NCI-H146 (cell line): ENCODE measurements at places on chromosomes 12 and 14.
A peak's percentile ranks its signal among the peaks of the same experiment; 100 is the strongest.

- DNase-seq, result no peak
These were observed 74.8 kb upstream of the G2E3 start for GRCh38 chr14:30484201-30484600.

DNA sequence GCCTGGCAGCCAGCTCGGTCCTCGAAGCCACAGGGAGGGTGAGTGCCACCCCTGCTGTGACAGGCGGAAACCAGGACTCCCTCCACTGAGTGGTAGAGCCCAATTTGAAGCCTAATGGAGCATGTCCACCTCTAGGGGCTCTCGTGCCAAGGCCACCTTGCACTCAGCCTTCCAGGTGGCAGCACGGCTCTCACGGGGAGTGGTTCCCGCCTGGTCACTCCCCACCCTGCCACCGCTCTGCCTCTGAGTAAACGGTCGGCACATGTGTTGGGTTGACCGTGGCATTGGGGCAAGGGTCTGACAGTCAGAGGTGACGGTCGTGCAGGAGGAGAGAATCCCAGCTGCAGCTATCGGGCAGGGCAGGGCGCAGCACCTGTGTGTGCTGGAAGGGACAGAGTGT is 34.8 kb downstream of the IL31 start:
- DNase-seq, result no peak

DNA sequence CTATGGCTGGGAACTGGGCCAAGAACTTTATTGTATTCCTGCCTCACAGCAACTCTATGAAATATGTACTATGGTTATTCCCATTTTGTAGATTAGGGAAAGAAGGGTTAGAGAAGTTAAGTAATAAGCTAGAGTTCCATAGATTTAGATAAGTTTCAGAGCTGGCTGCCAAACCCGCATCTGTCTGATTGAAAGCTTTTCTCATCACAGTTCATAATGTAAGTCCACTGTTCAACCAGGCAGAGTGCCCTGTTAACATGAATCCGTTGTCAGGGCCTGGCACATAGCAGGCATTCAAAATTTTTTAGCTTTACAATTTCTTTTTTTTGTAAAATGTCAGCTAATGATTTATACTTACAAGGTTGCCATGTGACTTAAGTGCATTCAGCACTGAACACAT is 467.3 kb downstream of the NRXN3 start:
- no peak for DNase-seq

- DNase-seq, result no peak
These were observed 8.9 kb upstream of the AMN1 start for GRCh38 chr12:31737763-31738162.

GRCh38 chr14:104094709-104095425 is 9.4 kb downstream of the ASPG start:
- DNase-seq, result no peak

DNA sequence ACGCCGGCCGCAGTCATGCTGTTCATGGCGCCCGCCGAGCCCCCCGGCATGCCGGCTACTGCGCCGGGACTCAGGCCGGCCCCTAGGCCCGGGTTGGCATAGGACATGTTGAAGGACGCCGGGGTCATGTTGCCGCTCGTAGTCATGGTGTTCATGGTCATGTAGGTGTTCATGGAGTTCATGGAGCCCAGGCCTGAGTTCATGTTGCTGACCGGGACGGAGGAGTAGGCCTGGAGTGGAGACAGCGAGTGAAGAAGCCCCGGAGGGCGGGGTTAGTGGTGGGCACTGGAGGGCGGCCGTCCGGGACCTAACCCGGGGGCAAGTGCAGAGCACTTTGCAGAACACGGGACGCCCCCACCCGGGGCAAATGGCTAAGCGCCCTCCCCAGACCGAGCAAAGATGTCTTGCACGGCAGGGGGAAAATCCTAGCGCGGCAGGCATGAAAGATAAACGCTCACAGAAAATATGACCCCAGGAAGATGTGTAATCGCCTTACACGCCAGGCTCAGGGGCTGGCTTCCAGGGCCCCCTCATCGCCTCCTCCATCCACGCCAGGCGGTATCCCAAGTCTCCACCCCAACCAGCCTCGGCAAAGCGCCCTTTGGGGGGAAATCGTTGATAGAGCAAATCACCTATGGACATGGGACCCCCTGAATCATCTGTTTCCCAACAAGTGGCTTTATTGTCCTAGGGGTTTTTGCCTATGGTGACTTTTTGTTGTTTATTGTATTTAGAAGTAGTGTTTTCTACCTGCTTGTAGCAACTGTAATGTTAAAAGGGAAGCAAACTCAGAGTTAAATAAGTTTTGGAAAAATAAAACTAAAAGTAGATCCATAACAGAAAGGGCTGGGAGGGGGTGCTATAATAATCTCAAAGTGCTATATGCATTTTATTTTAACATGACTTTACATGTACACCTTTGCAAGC is 2.3 kb downstream of the FOXA1 start:
- DNase-seq, result peak; percentile 67

GRCh38 chr12:119036878-119037825 is 55.8 kb downstream of the SRRM4 start:
- DNase-seq, result peak; percentile 66

- no peak for DNase-seq
These were observed at the start of gene EAPP for GRCh38 chr14:34539407-34540180. Gene EAPP, minus strand, starts transcription at chr14:34539701. Its CDS starts 73 bp downstream, at chr14:34539628.

DNA sequence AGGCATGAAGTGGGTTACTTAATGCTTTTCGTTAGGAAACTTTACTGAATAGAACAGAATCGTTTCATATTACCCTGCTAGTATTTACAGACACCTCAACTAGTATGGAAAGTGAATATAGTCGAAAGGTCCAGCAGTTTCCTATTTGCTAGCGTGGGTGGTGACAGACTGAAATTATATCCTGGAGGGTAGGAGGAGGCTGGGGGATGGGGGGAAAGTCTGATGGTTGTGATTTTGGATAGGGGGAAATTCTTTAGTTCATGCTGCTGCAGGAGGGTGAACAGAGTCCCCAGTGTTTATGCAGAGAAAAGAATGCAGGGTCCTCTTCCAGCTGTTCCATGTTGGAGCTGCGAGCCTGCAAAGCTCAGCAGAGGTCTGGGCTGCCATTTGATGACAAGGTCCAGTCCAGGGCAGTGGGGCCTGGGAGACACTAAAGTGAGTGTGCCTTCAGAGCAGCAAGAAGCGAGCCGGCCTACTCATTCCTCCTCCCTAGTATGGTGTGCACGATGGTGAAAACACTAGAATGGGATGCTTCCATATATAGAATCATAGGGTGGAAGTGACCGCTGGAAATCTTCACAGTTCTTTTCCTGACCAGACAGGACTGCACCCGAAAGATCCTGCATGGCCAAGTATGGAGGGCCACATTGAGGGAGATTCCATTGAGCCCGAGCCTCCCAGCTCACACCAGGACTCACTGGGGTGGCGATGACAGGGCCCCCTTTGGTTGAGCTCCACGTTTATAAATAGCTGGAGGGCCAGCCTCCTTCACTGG is 2.1 kb downstream of the SAMD4A start:
- no peak for DNase-seq

- no peak for DNase-seq
These were observed 99.6 kb downstream of the ARF6 start for GRCh38 chr14:49992448-49992847.

- DNase-seq, result no peak
These were observed 217.5 kb upstream of the PPFIA2 start for GRCh38 chr12:81976661-81977060.

- DNase-seq, result no peak
These were observed 35.9 kb downstream of the DAAM1 start for GRCh38 chr14:59224341-59224740.

- no peak for DNase-seq
These were observed 1.1 kb downstream of the WDR20 start for GRCh38 chr14:102140750-102141145.

- DNase-seq, result no peak
These were observed 462.4 kb upstream of the RGS6 start for GRCh38 chr14:71469643-71470335.

DNA sequence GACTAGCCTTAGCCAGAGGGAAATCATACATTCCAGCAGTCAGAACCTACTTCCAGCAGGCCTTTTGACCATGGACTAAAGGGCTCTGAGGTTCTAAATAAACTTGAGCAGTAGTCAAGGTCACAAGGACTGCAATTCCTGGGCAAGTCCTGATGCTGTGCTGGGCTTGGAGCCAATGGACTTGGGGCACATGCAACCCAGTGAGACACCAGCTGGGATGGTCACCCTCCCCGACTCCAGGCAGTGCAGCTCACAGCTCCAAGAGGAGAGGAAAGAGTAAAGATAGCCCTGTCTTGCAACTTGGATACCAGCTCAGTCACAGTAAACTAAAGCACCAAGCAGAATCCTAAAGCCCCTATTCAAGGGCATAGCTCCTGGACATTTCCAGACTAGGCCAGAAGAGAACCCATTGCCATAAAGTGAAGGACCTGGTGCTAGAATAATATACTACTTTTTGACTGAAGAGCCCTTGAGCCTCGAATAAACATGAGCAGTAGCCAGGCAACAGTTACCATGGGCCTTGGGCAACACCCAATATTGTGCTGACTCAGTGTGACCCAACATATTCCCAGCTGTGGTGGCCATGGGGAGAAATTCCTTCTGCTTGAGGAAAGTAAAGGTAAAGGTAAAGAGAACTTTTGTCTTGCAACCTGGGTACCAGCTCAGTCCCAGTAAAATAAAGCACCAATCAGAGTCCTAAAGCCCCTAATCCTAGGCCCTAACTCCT is 226.2 kb upstream of the CLEC14A start:
- no peak for DNase-seq

DNA sequence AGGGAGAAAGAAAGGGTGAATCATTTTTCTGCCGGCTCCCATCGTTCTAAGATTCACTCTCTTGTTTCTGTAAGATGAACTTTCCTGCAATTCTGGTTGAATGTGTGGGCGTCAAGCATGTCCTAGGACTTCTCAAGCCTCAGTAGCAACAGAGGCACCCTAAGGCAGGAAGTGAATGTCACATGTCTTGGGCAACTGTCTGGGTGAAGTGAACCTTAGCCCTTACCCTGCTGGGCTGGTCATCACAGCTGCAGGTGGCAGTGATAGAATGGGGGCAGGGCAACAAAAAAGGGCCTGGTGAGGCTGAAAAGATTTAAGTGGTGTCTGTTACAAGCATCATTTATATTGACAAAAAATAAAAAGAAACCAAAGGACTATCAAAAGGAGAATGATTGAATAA is 45.9 kb upstream of the CAND1 start:
- peak; percentile 86 for DNase-seq

- DNase-seq, result no peak
These were observed 489.8 kb downstream of the EGLN3 start for GRCh38 chr14:33461036-33461435.

- no peak for DNase-seq
These were observed 15.4 kb downstream of the ULK1 start for GRCh38 chr12:131909752-131910219.

DNA sequence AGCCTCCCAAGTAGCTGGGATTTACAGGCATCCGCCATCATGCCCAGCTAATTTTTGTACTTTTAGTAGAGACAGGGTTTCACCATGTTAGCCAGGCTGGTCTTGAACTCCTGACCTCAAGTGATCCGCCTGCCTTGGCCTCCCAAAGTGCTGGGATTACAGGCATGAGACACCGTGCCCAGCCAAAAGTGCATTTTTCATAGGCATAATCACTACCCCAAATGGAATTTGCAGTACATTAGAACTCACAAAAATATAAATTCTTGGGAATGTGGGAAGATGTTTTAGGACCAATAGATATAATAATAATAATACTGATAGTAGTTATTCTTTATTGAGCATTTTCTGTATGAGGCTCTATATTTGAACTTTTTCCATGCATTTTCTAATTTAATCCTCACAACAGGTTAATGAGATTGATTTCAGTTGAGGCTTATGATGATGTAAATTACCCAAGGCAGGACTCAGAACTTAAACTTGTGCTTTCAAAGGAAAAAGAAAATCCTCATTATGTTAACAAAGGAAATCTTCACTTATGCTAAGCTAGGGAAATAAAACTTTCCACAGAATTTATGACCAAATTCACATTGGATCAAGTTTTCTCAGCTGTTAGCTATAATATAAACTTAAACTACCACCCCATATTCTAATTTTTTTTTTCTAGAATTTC is 121.6 kb downstream of the SRGAP1 start:
- DNase-seq, result no peak

GRCh38 chr12:22100958-22101748 is 55.1 kb downstream of the CMAS start:
- peak; percentile 7 for DNase-seq

DNA sequence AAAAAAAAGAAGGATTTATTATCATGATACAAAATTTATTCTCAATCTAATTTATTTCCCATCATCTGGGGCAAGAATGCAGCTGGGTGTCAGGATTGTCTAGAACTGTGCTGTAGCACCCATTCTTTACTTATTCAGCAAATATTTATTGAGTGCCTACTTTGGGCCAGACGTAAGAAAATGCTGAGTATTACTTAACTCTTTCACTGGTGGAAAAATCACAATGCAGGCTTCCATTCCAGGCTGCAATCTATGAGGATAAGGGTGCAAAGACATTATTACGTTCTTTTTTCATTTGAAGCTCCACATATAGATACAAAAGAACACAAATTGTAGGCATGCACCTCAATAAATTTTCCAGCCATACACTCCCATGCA is 86.0 kb upstream of the CDKN3 start:
- DNase-seq, result no peak

- no peak for DNase-seq
These were observed 22.0 kb downstream of the GPR65 start for GRCh38 chr14:88026890-88027289.

DNA sequence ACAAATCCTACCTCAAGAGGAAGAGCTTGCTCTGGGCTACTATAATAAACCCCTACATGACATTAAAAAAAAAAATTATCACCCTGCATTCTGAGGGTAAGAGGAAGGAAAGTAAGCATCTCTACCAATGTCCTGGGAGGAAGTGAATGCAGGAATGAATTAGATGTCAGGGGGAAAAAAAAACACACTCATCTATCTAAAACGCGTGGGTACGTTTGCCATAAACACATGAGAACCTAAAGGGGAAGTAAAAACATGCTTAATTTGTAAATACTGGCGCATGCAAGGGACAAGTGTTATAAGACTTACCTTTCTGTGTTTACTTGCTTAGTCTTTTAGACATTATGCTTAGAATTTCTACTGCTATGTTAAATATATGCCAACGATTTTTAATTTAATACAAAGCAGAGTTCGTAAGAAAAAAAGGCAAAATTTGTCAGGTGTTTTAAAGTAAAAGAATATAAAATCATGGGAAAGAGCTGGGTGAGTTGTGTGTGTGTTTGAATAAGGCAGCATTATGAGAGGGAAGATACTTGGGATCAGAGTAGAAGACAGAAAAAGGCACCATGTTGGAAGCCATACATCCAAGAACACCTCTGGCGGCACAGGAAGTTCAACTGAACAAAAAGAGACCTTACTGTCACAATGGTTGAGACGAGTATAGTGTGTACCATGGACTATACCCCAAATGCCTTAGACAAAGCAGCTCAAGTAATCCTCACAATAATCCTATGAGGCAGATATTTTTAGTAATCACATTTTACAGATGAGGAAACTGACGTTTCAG is 1.5 kb downstream of the TMED8 start:
- DNase-seq, result no peak
